ENCODE measurements at places on chromosomes 1 and 21. TPM values are rescaled to one million over a fixed set of nuclear protein-coding genes. Genes with fewer than 3 reads are reported as not detected.

Gene TSPEAR
- not detected for total RNA-seq

Gene TRIM46
- total RNA-seq: 1.8 TPM

Gene CSMD2
- not detected for total RNA-seq

Gene CNTN2
- total RNA-seq: not detected

Gene TMPRSS15
- not detected for total RNA-seq

Gene RIPK4
- 30.3 TPM for total RNA-seq

Gene ZNF648
- total RNA-seq: 0.17 TPM

Gene C8B
- total RNA-seq: not detected

Gene DIO1
- total RNA-seq: not detected

Gene GPR52
- 3.2 TPM for total RNA-seq

Gene CHODL
- total RNA-seq: not detected

Gene KIF14
- 17.2 TPM for total RNA-seq

Data from Calu3 (cell line).